ENCODE measurements at places on chromosomes 7 and 10. TPM values are rescaled to one million over a fixed set of nuclear protein-coding genes. Genes with fewer than 3 reads are reported as not detected.
A peak's percentile ranks its signal among the peaks of the same experiment; 100 is the strongest.

GRCh38 chr7:113314594-113314993 lies 196.2 kb upstream of the SMIM30 start:
- no peak for DNase-seq

The C10orf62 gene
- not detected for total RNA-seq

The CDC14C gene
- not detected for total RNA-seq

- DNase-seq: no peak
Measured at GRCh38 chr7:137992550-137993394, 9.1 kb downstream of the CREB3L2 start.

GRCh38 chr10:5106553-5106952 lies 12.3 kb downstream of the AKR1C3 start:
- DNase-seq: no peak

- no peak for DNase-seq
Measured at GRCh38 chr7:44761207-44762161, 12.8 kb downstream of the ZMIZ2 start.

- DNase-seq: no peak
Measured at GRCh38 chr7:24283554-24283896, 465 bp upstream of the NPY start.

- DNase-seq: no peak
Measured at GRCh38 chr7:83111391-83111790, 51.3 kb downstream of the PCLO start.

The SAP25 gene
- 71.3 TPM for total RNA-seq

The KMT2E gene
- 186 TPM for total RNA-seq

GRCh38 chr10:63843107-63843506 lies 321.9 kb downstream of the REEP3 start:
- DNase-seq: no peak

DNA sequence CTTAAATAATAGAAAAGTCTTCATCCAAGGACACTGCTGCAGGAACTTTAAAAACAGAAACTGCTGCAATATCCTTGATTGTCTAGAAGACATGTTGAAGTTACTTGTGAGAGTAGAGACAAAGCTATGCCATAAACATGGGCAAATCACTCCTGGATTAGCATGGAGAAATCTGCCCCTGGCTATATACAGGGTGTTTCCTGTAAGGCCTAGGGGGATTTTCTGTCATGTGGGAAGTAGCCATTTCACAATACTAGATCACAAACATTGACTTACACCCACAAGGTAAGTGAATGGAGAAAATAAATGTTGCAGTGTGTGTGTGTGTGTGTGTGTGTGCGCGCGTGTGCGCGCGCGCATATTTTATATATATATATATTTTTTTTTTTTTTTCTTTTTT lies 35.2 kb upstream of the PDK4 start:
- DNase-seq: no peak

GRCh38 chr10:34866848-34867247 lies 51.8 kb upstream of the PARD3 start:
- DNase-seq: no peak

- no peak for DNase-seq
Measured at GRCh38 chr7:137130751-137131158, 212.8 kb downstream of the PTN start.

GRCh38 chr7:100153708-100154535 lies 4.6 kb downstream of the TRAPPC14 start:
- DNase-seq: no peak

- no peak for DNase-seq
Measured at GRCh38 chr10:75616874-75617478, 185.6 kb downstream of the LRMDA start.

DNA sequence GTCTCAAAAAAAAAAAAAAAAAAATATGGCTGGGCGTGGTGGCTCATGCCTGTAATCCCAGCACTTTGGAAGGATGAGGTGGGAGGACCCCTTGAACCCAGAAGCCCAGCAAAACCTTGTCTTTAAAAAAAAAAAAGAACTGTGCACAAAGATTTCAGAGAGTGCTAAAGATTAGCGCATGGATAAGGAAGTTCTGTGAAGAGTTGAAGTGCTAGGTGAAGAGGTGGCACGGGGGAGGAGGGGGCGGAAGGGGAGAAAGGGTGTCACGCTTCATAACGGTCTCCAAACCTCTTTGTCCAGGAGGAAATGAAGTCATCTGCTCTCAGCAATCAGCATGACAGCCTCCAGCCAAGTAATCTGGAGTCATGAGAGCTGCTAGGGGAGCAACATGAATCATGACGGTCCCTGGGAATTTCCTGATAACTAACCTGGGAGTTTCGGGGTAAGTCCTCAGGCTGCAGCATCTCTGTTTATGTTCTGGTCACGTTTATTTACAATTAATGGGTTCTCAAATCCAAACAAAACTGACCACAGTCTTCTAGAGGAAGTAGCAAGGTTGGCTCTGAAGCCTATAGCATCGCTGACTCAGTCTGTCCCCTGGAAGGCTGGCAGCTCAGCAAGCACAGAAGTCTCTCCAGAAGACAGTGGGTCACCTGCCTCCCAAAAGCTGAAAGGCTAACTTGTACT lies 1.9 kb upstream of the PLAU start:
- DNase-seq: peak; percentile 21

DNA sequence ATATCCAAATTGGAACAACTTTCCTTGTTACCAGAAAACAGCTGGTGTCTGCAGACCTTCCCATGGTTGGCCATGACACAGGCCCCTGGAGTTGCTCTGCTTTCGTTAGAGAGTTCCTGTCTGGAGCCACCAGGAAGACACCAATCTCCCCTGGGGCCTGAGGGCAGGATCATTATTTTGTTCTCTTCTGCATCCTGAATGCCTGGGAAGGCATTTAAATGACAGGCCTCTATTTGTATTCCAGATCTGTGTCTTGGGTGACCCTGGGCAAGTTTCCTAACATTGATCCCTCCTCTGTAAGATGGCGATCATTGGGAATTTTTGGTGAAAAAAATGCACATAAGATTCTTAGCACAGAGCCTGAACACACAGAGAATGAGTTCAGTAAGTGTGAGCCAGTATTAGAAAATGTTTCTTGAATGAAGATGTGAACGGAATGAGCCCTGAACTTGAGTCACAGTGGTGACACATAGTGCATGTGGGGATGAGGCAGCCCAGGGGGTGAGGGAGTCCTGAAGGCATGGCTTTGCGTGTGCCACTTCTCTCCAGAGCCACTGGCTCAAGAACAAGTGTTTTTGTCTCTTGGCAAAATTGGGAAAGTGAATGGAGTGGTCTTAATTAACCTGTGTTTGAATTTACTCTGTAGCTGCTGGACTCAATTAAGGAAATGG lies 28.4 kb downstream of the BMPER start:
- DNase-seq: no peak

DNA sequence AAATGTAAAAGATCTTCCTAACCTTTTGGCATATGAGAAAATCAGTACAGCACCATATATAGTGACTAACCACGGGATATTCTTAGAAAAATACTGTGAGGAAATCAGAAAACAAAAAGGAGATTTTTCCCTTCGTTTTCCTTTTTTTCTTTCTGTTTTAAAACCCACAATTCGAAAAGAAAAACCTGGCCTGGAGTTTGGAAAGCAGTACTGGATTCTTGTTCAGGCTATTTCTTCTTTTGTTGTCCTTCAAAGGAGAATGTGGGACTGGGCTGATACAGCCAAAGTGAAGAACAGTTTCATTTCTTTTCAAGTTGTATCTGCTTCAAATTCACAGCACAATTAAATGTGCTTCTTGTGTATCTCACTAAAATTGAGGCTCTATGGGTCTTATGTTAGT lies 156.8 kb upstream of the PHYHIPL start:
- no peak for DNase-seq

GRCh38 chr7:150425670-150426069 lies 24.8 kb upstream of the GIMAP8 start:
- no peak for DNase-seq

The PPP1R3C gene
- not detected for total RNA-seq

- no peak for DNase-seq
Measured at GRCh38 chr7:85469446-85470010, 282.7 kb upstream of the SEMA3D start.

GRCh38 chr7:90536449-90536848 lies 59.7 kb upstream of the CDK14 start:
- DNase-seq: no peak

- no peak for DNase-seq
Measured at GRCh38 chr10:2173327-2173726, 436.0 kb upstream of the ADARB2 start.

The IRF5 gene
- total RNA-seq: 2.8 TPM

DNA sequence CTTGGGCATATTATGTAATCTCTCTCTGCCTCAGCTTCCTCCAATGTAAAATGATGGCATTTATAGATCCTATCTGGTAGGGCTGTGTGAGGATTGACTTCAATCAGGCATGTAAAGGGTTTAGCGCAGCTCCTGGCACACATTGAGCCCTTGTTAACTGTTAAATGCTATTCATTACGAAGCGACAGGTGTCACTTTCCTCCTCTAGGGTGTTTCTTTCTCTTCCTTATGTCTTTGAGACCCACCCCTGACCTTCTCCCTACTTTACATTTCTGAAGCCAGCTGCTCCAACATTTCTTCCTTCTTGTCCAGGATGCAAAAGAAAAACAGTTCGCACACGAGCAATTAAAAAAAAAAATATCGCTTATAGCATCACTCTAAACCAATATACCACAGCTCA lies 5.7 kb upstream of the R3HCC1L start:
- no peak for DNase-seq

- no peak for DNase-seq
Measured at GRCh38 chr7:98981701-98982100, 103.4 kb downstream of the TRRAP start.

GRCh38 chr10:78381107-78381506 lies 347.4 kb downstream of the RPS24 start:
- DNase-seq: no peak

- DNase-seq: no peak
Measured at GRCh38 chr10:129964611-129965424, 744 bp upstream of the EBF3 start.

- no peak for DNase-seq
Measured at GRCh38 chr7:94580601-94581000, 71.0 kb downstream of the CASD1 start.

All from naive thymus-derived CD4-positive, alpha-beta T cell (primary cell).